H1 (cell line): ENCODE measurements at places on chromosomes 6 and 20. TPM values are rescaled to one million over a fixed set of nuclear protein-coding genes. Genes with fewer than 3 reads are reported as not detected.

DNA sequence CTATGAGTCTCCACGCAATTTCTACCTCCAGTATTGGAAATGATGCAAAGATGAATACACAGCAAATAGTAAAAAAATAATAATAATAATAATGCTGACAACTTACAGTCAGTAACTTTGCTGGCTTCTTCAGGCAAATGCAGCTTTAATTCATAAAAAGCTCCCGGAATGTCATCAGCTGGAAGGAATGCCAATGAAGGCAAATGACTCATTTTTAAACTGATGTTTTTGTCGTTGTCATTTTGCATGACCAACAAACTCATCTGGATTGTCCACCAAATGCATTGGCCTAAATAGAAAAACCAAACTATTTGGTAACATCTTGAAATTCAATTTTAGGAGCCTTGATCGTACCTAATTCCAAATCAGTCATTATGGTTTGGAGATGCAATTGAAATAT, 217.1 kb downstream of the ALDH8A1 start:
- no peak for DNase-seq

DNA sequence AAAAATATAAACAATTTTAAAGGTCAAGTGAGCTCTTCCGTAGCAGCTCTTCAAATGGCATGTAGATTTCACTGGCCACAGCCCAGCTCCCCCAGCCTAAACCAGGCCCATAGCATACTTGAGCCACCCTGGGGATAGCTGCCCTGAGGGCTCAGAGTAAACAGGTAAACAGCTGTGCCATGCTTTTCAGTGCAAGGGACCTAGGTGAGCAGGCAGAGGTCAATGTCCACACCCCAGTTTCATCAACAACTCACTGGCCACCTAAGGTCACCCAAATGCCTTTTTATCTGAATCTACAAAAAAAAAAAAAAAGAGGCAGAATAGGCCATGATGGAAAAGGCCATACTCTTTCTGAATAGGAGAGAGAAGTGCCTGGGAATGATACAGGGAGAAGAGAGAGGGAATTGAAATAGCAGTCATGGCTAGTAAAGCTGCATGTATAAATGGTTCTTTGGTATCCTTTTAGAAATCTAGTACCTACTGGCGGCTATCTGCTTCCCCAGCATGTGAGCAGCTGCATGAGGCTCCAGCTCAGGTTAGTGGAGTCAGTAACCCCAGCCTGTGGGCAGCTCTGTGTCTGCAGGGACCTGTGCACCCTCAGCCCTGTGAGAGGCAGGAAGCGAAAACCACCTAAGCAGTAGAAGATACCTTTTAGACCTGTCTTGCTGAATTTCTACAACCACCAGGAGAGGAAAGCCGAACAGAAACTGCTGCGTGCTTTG, 77.0 kb downstream of the FOXA2 start:
- no peak for DNase-seq

Gene RBBP9
- 5.7 and 9.5 TPM in 2 replicates for polyA plus RNA-seq

DNA sequence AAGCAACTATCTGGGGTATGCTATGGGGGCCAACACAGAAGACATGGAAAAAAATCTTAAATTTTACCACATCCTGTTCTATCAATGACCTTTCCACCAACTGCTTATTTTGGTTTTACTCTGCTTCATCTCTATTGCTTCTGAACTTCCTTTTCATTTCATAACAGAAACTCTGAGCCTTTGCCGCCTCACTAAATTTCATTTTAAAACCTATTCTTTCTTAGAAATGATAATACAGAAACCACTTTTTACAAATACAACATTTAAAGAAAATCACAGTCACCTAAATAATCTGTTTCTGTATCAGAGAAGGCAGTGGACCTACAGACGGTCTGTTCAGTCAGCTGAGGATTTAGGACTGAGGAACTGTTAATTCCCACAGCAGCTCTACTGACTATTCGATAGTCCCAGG, 117.5 kb downstream of the KCNQ5 start:
- no peak for DNase-seq

- DNase-seq: no peak
Observed at GRCh38 chr20:56588996-56589395, 40.1 kb upstream of the TFAP2C start.

Gene SCAND1
- polyA plus RNA-seq: 83.7 and 165 TPM in 2 replicates

DNA sequence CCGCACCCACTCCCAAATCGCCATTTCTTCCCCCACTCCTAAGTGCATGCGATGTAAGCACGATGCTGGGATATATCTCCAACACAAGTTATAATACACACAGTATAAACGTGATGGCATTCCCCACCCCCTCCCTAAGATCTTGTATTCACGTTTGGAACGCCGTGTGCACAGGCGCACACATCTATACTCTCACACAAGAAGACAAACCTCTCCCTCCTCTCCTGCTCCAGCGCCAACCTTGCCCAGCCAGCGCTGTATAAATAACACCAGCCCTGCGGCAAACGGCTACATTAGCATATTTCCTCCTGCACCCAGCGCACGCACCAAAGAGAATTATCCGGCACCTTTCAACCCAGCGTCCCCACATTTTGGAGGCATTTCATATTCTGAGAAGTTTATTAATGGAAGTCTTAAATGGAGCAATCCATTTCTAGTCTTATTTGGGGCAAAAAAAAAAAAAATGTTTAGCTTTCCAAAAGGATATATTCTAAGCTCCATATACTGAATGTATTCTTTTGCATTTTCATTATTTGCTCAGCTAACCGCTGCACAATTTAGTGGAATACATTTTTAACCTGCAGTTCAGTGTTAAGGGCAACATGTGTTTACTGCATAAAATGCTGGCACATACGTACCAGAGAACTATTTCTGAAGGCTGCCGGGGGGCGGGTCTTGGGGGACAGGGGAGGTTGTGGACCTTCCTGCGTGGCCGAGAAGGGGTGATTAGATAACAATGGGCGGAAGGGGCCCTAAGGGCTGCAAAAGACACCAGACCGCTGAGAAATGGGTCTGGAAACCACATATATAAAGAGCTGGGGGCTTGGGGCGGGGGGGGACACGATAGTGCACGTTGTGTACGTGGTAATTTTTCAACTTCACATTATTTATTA, 1.1 kb upstream of the SLC22A23 start:
- DNase-seq: no peak

DNA sequence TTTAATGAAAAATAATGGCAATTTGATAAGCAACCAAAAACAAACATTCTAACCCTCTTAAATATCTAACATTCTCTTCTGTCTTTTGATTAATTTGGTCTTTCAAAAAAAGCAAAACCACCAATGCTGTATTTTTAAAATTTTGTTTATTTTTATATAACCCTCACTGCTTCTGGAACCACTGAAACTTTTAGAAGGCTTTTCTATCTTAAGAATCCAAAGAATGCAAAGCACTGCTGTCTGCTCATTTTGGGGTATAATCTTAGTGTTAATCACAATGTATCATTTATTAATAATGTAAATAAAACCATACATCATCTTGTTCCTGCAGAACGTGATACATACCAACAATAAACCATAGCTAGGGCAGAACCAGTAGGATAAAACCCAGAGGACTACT, 14.0 kb downstream of the STK38 start:
- DNase-seq: no peak
